Stimulated activated CD4-positive, alpha-beta T cell treated with anti-CD3 and anti-CD28 coated beads, Interleukin-15, amount 100 ng/mL, for 48 hours (primary cell): ENCODE measurements at places on chromosomes 2 and 18.

- no peak for DNase-seq
These were observed 545.4 kb downstream of the CCDC85A start for GRCh38 chr2:56729212-56729611.

DNA sequence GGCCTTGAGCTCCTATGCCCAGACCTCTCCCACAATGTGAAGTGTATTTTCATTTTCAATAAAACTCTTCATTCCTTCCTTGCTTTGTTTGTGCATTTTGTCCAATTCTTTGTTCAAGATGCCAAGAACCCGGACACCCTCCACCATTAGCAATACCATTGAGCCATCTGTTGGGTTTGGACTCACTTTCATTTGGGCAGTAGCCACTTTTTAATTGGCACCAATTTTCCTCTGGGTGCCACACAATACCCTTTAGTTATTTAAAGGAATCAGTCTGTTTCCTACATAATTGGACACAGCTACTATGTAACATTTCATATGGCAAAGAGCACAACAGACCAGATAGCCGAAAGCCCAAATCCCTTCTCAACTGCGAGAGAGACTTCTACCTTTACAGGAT lies 22.5 kb upstream of the SLC35G4 start:
- DNase-seq = no peak

- no peak for DNase-seq
These were observed 79.3 kb downstream of the RHOB start for GRCh38 chr2:20526160-20526559.

DNA sequence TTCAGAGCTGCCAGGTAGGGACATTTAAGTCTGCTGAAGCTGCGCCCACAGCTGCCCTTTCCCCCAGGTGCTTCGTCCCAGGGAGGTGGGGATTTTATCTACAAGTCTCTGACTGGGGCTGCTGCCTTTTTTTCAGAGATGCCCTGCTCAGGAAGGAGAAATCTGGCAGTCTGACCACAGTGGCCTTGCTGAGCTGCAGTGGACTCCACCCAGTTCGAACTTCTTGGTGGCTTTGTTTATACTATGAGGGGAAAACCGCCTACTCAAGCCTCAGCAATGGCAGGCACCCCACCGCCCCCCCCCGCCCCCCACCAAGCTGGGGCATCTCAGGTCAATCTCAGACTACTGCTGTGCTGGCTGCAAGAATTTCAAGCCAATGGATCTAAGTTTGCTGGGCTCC lies 458.1 kb upstream of the RAB12 start:
- no peak for DNase-seq

DNA sequence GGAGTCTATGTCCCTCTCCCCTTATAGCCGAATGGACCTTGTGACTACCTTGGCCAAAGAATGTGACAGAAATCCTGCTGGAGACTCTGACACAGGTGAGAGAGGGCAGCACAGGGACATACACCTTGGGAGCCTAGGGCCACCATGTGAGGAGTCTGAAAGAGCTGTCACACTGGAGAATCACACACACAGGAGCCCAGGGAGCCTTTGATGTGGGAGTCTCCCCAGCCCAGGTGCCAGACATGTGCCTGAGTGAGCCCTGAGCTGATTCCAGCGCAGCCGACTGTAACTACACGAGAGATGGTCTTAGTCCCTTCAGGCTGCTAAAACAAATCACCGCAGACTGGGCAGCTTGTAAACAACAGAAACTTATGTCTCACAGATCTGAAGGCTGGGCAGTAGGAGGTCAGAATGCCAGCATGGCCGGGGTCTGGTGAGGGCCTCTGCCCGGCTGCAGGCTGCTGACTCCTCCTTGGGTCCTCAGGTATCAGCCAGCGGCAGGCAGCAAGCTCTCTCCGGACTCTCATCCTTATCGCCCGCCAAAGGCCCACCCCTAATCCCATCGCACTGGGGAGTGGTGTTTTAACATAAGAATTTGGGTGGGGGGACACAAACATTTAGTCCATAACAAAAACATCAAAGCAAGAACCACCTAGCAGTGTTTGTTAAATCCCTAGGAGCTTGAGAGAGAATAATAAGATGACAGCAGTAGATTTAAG lies 63.8 kb upstream of the GPR45 start:
- no peak for DNase-seq

GRCh38 chr2:10623776-10624175 lies 66.0 kb downstream of the NOL10 start:
- no peak for DNase-seq

- DNase-seq = no peak
These were observed 108.8 kb upstream of the TCF4 start for GRCh38 chr18:55696811-55697210.
